ENCODE measurements at places on chromosomes 5 and 9.

DNA sequence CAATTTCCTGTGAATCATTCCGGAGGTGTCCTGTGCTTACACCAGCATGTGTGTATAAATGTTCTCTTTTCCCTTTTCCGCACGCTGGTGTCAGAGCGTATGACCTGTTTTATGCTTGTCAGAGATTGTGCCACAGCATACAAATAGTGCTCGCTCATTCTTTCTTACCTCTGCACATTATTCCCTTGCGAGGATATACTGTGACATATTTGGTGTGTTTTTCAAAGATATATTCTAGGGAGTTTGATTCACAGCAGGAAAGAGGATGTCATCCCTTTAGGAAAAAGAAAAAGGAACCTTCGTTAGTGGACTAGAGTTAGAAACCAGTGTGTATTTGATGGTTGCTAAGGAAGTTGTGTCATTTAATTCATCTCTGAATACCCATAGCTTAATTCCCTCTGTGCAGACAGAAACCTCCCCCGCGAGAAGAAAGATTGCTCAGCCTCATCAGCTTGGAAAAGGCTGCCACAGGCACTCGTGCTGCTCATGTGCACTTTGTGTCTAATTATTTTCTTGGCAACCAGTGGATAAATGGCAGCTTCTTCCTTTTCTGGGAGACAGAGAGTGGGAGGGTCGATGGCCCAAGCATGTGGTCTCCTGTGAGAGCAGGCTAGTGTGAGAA, 14.7 kb upstream of the CCIN start:
- no peak for DNase-seq

- DNase-seq = no peak
These were observed 8.6 kb upstream of the PTGES start for GRCh38 chr9:129761293-129761900.

- DNase-seq = no peak
These were observed 121.6 kb downstream of the WNK2 start for GRCh38 chr9:93305497-93306020.

GRCh38 chr5:168424594-168425323, 61.5 kb upstream of the RARS1 start:
- DNase-seq = no peak

DNA sequence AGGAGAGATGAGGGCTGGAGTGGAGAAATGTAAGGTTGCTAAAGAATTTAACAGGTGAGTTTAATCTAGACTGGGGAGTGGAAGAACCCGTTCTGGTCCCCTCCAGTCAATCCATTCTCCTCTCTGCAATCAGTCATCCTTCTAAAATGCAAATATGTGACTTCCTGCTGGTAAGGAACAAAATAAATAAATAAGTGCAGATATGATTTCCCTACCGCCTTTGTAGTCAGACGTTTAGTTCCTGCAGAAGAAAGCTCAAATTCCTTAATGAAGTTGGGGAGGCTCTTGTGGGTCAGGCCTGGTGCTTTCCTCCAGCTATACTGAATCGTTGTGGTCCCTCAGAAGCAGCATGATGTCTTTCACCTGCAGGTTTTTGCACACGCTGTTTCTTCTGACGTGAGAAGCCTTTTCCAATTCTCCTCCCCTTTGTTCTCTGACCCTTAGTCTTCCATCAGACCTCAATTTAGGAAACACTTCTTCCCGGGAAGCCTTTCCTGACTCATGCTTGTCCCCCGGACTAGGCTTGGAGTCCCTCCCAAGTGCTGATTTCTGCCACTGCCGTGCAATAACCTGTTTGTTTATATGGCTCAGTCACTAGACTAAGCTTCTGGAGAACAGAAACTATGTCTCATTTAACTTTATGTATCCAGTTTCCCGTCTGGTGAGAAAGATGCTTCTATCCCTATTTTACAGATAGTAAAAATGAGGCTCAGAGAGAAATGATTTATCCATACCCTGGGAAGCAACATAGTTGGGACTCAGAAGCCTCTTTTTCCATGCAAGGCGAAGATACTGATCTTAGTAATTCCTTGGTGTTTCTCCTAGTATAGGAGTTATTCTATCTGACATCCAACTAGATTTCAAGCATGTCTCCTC, 1.3 kb downstream of the ATP6V1G1 start:
- DNase-seq = no peak

DNA sequence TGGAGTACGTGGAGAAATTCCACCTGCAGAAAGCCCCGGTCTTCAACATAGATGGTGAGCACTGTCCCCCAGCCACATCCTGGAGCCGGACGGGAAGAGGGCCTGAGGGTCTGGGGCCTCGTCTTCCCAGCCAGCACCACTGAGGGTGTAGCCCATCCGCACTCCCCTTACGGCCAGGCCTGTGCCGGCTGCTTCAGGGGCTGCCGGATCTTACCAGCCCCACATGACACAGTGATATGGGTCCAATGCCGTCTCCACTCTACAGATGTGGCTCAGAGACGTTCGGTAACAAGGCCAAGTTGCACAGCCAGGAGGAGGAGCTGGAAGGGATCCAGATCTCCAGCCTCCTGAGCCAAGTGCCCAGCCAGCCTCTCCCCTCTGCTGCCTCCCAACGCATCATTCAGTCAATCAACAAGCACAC, 21.3 kb downstream of the GLT6D1 start:
- no peak for DNase-seq

- no peak for DNase-seq
These were observed 29.4 kb downstream of the FAM240B start for GRCh38 chr9:38690574-38690973.

- DNase-seq = no peak
These were observed 24.9 kb downstream of the GSN start for GRCh38 chr9:121292801-121293241.

DNA sequence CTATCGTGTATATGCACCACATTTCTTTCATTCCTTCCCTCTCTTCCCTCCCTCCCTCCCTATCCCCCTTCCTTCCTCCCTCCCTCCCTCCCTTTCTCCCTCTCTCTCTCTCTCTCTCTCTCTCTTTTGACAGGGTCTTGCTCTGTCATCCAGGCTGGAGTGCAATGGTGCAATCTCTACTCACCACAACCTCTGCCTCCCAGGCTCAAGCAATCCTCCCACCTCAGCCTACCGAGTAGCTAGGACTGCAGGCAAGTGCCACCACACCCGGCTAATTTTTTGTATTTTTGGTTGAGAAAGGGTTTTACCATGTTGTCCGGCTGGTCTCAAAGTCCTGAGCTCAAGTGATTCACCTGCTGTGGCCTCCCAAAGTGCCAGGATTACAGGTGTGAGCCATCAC, 1.1 kb upstream of the ANKS6 start:
- no peak for DNase-seq
